ENCODE measurements at places on chromosomes 1 and 21. TPM values are rescaled to one million over a fixed set of nuclear protein-coding genes. Genes with fewer than 3 reads are reported as not detected.
A peak's percentile ranks its signal among the peaks of the same experiment; 100 is the strongest.

DNA sequence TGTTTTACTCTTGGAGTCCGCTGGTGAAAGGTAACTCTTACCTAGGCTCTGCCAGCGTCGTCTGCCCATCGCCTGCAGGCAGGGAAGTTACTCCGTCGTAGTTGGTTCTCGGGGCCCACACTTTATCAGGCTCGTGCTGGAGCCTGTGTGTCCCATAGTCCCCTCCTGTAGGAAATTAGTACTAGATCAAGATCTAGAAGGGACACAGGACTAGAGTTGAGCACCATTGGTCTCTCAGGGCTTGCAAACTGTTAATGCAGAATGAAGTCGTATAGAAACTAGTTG lies 940 bp downstream of the SRRM1 start:
- no peak for DNase-seq

- peak; percentile 77 for DNase-seq
These were observed 2.6 kb downstream of the E2F2 start for GRCh38 chr1:23528250-23528978.

GRCh38 chr1:215045698-215046308 lies 36.7 kb upstream of the KCNK2 start:
- DNase-seq: no peak

- peak; percentile 93 for DNase-seq
These were observed 23.2 kb upstream of the QSOX1 start for GRCh38 chr1:180131510-180131909.

Gene LAPTM5
- 0.11 TPM for total RNA-seq

Gene RGS8
- total RNA-seq: 2.2 TPM

Gene TFF2
- total RNA-seq: not detected

Gene SPRR4
- total RNA-seq: not detected

Gene BTBD8
- 6.6 TPM for total RNA-seq

Gene FAAH
- total RNA-seq: 21.0 TPM
